ENCODE measurements at places on chromosomes 2 and 18.

DNA sequence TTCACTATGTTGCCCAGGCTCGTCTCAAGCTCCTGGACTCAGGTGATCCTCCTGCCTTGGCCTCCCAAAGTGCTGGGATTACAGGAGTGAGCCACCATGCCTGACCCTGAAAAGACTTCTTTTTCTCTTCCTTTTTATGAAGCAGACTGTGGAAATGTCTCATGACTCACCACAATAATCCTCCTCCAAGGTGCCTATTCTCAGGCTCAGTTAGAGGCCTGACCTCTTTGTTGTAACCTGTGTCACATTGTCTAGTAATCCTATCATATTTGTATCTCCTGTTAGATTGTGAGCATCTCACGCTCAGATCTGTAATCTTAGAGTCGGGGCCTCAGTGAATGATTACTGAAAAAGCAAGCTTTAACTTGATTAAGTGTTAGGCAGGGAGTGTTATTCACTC lies 18.3 kb upstream of the TAF4B start:
- no peak for DNase-seq

DNA sequence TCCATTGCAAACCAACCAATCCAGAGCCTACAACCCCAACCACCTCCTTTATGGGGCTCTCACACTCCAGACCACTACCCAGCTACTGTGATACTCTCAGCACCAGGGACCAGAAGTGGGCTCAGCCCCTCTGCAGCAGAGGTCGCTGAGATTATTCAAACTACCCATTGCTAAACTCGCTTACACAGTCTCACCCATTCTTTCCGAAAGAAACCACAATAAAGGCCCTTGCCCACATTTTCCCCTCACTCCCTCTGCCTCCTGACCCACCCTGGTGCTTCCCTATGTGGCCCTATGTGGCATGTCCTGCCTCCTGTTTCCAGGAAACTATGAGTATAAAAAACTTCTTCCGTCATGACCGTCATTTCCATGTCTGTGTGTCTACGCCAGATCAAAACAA lies 10.7 kb downstream of the TEX51 start:
- no peak for DNase-seq

- DNase-seq = no peak
Measured at GRCh38 chr2:158392687-158393086, 63.9 kb downstream of the CCDC148 start.

DNA sequence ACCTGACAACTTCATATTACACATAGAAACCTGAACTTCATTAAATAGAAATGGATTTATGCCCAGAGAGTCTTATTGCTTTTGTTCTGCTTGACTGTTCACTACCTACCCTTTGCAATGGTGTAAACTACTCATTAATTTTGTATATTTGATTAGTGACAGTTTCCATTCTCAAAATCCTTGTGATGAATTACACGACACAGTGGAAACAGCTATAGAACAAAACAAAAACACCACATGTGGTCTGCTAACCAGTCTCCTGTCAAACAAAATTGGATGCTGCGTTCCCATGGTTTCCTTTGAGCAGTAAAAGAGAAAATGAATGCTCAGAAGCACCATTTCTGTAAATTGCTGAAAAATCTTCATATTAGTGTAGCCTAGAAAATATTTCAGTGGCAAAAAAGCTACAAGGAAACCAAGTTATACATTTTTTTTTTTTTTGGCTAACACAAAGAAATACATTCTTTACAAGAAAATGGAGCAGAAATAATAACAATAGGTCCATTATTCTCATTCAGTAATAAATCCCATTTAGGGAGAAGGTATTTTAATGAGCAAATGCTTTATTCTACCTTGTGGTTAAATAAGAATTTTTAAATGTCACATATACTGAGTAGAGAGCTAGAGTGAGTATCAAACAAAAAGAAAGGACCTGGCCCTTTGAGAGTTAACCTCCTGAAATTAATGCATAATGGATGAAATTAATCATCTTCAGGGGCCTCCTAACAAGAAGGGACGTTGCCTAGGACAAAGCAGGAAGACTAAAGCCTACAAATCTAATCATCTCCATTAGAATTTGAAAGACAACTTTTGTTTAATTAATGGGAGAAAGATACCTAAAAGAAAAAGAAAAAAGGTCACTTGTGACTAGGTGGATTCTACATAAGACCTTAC lies 355.1 kb upstream of the ZC3H15 start:
- no peak for DNase-seq

DNA sequence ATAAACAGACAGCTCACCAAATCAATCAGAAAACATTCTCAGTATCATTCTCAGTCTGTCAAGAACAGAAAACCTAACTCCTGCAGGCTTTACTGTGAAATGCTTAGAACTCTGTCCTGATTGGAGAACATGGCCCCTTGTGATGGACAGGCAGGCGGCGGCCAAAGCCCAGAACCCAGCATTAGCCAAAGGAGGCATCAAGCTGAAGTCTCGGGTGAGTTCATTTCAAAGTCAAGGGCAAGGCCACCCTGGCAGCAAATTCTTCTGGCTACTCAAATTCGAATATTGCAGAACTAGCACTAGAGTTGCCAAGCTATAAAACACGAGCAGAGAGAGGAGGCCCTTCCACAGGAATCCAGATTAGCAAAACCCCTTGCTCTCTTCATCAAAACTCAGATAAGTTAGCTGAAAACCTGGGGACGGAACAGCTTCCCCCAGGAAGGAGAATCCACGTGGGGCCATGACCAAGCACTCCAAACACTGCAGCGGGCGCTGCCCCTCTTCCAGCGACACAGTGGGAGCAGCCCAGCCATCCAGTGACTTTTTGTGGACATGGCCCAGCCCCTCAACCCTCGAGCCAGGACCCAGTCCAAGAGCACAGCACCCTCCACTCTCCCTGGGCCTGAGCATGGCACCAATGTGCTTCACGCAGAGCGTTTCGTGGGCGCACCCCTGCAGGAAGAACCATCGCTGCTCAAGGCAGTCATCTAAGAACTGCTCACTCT lies 98.6 kb downstream of the HDAC4 start:
- DNase-seq = no peak

DNA sequence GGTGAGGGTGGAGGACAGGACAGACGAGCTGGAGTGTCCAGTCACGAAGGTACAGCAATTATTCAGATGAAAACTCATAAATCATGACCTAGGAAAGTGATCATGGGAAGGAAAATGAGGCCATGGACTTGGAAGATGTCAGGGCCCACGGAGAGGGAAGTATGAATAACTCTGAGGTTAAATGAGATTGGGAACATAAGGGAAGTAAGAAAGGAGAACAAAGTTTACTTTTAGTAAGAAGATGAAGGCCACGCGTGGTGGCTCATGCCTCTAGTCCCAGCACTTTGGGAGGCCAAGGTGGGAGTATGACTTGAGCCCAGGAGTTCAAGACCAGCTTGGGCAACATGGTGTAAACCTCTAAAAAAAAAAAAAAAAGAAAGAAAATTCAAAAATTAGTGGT lies 56.2 kb downstream of the AQP4 start:
- no peak for DNase-seq

DNA sequence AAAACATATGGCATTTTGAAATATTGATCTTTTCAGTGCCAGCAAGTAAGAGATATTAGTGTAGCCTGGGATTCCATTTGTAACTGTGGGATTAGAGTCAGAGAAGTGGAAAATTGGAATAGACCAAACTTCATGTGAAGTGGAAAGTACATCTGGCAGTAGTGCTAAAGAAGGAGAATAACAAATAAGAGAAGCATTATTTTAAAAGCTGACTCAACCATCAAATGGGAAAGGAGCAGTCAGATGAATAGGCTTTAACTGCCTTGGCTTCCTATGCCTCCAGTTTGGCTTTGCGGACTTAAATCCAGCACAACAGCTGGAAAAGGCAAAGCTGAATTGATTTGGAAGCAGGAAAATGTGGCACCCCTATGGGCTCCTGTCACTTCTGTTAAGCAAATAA lies 623.1 kb downstream of the TSN start:
- DNase-seq = no peak

GRCh38 chr2:60552851-60553494 lies 481 bp downstream of the BCL11A start:
- DNase-seq = no peak

DNA sequence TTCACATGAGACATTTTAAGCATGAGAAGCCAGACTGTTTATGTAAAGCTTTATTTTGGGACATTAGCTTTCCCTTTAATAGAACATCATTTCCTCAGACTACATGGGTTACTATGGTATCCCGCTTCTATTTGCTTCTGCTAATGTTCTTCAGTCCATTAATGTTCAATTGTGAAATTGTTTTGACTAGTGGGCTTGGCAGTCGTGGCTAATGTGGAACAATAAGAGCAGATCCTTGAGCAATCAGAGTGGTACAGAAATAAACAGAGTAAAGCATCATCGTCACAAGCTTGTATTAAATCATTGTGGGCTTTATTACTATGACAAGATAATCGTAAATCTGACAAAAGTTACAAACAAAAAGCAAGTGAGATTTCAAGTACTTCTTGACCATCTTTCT lies 60.2 kb downstream of the PDE1A start:
- DNase-seq = no peak

GRCh38 chr2:176407706-176408105 lies 138.5 kb downstream of the MTX2 start:
- no peak for DNase-seq

- DNase-seq = no peak
Measured at GRCh38 chr18:23712445-23712844, 23.2 kb downstream of the LAMA3 start.

DNA sequence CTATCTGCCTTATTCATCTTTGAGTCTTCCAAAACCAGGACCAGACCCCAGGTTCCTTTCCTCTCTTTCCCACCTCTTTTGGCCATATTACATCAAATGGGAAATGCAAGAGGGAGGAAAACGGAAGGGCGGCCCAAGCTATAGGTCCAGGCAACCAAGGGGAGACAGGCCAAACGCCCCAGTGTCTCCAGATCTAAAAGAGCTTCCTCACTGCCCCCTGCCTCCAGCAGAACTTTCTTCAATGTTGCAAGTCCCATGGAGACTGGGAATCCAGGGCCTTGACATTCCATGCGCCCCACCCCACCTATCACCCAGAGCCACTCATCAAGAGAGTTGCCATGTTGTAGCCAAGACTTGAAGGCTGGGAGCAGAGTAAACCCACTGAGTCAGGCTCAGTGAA lies 15.4 kb downstream of the TNS1 start:
- DNase-seq = no peak

DNA sequence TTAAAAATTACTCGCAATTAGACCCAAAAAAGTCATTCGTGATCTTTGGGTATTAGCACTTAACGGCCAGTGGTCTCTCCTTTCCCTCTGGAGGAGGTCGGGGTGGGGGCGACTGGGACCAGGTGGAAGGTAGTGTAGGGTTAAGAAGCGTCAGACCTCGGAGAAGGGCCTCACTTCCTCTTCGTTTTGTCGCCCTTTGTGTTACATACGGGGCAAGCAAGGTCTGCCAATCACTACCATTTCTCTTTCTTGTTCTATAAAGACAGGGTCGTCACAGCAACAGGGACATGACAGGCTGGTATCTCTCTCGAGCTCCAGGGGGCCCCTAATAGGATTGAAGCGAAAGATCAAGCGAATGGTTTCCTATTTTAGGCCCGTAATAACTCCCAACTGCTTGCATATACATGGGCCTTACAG lies 136.6 kb downstream of the INSIG2 start:
- DNase-seq = no peak
